ENCODE measurements at places on chromosomes 7 and 10.

DNA sequence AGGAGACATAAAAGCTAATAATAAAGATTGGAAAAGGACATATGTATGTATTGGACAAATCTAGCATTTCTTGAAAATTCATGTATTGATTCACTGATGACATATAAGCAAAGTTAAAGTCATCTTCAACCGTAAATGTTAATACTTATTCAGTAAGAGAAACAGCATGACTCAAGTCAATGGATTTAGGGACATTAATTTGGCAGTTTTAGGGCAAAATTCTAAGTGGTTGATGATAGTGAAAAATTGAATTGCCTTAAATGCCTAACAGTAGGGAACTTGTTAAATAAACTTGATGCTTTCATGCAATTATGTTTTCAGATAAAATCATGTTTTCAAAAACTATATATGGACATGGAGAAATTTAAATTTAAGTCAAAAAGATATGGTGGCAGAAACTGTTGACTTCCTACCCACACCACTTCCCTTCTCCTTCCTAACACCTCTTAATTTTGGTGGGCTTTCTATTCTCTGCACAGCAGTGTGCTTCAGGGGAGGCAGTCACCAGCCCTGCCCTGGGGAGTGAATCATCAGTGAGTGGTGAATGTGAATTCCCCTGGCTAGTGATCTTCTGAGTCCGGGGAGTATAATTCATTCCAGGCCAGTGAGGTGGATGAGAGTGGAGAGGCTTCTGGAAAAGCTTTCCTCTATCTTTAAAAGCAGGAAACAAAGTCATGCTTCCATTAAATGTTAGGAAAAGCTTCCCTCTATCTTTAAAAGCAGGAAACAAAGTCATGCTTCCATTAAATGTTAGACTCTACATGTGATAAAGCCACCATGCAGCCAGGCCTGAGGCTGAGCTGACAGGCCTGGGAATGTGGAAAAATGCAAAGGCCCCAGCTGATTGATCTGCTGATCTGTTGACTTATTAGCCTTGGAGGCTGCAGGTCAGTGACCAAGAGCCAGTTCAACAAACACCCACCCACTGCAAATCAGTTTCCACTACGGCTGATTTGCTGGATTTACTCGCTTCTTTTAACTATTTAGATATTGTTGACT lies 25.2 kb upstream of the ITGB1 start:
- H3K4me3 ChIP-seq, result no peak overlapping the region
- peaks cover 28% of the 10 kb centered on the region for H3K4me1 ChIP-seq
- no peak overlapping the region for H3K27ac ChIP-seq

GRCh38 chr10:43226441-43226840 lies 40.4 kb downstream of the RASGEF1A start:
- no peak overlapping the region for H3K4me3 ChIP-seq
- H3K36me3 ChIP-seq, result no peaks in the 10 kb centered on the region
- no peak overlapping the region for H3K27ac ChIP-seq
- H3K4me1 ChIP-seq, result peaks cover 28% of the 10 kb centered on the region
- no peak for DNase-seq

GRCh38 chr7:130365511-130366441 lies 14.5 kb upstream of the CPA1 start:
- peaks cover 33% of the 10 kb centered on the region for H3K4me1 ChIP-seq
- no peak for DNase-seq
- peak overlapping the region; percentile 40 for H3K4me3 ChIP-seq
- H3K36me3 ChIP-seq, result no peaks in the 10 kb centered on the region
- peak overlapping the region; percentile 31 for H3K27ac ChIP-seq

GRCh38 chr7:138449580-138449979 lies 10.5 kb upstream of the TRIM24 start:
- no peaks in the 10 kb centered on the region for H3K36me3 ChIP-seq
- H3K4me3 ChIP-seq, result no peak overlapping the region
- DNase-seq, result no peak
- no peaks in the 10 kb centered on the region for H3K4me1 ChIP-seq
- no peak overlapping the region for H3K27ac ChIP-seq

DNA sequence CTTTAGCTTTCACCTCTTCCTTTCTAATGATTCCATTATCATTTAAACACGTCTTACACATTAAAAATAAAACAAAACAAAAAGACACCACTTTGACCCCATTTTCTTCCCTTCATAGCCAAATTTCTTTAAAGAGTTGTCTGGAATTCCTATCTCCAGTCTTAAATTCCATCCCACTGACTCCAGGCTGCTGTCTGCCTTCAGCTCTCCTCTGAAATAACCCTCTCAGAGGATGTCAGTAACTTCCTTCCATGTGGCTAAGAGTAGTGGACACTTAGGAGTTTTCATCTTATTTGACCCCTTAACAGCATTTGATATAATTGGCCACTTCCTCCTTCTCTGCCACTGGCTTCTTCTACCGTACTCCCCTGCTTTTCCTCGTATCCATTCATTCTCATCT lies 69.6 kb upstream of the MKX start:
- H3K27ac ChIP-seq, result no peak overlapping the region
- no peaks in the 10 kb centered on the region for H3K27me3 ChIP-seq
- no peak for DNase-seq
- H3K36me3 ChIP-seq, result no peaks in the 10 kb centered on the region

DNA sequence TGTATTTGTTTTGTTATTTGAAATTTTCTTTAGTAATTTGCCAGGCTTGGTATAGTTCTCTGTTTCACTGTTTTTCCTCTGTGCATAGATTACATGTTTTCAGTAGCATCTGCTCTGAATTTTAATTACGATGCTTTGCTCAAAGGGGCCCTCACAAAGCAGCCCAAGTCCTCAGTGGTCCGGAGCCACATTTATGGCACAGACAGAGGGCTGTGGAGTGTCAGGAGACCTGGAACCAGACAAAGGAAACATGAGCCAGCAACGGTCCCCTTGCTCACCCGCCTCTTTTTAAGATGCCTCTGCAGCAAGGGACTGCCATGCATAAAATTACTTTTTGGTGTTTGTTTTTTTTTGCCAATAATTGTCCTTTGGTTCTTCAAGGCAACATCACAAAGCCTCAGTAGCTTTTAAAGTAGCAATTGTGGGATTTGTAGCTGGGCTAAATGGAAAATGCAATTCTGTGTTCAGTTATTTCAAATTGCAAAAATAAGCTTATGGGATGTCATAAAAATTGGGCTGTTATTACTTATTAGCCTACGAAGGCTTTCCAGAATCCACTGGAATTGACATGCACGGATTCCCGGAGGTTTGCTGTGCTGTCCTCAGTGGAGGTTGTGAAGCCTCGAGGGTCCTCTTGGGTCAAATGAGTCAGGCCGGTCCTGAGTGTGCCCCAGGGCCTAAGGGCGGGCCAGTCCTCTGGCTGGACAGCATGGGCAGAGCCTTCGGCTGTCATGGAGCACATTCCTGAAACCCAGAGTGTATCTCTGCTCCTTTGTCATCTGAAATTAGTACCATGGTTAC lies 422.8 kb downstream of the GLRX3 start:
- H3K4me3 ChIP-seq, result no peak overlapping the region
- no peaks in the 10 kb centered on the region for H3K4me1 ChIP-seq

GRCh38 chr10:97188261-97188711 lies 2.5 kb upstream of the SLIT1 start:
- no peak for DNase-seq
- H3K36me3 ChIP-seq, result no peaks in the 10 kb centered on the region
- H3K27ac ChIP-seq, result no peak overlapping the region
- no peak overlapping the region for H3K4me3 ChIP-seq
- H3K4me1 ChIP-seq, result no peaks in the 10 kb centered on the region
- peaks cover 68% of the 10 kb centered on the region for H3K27me3 ChIP-seq

DNA sequence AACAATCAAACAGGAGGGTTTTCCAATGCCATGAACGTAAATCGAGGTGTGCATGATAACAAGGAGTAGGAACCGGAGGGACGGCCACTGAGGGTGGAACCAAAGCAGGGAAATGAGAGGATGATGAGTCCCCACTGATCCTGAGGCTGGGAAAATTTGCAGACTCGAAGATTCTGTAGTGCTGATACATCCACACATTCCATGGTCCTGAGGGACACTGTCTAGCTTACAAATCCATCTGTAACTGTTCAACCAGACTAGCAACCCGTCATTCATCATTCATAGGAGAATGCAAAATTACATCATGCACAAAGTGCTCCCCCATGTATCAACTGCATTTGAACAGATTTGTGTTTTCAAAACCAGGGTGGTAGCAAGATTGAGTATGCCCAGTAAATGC lies 189.7 kb downstream of the PTPRN2 start:
- no peak overlapping the region for H3K27ac ChIP-seq
- H3K4me3 ChIP-seq, result no peak overlapping the region
- DNase-seq, result no peak

GRCh38 chr10:36837416-36837815 lies 288.0 kb upstream of the ANKRD30A start:
- no peak overlapping the region for H3K27ac ChIP-seq
- no peak for DNase-seq
- H3K4me3 ChIP-seq, result no peak overlapping the region

GRCh38 chr7:11281953-11282352 lies 308.3 kb downstream of the PHF14 start:
- H3K36me3 ChIP-seq, result no peaks in the 10 kb centered on the region
- H3K4me3 ChIP-seq, result no peak overlapping the region
- DNase-seq, result no peak
- H3K27ac ChIP-seq, result no peak overlapping the region
- H3K27me3 ChIP-seq, result no peaks in the 10 kb centered on the region

DNA sequence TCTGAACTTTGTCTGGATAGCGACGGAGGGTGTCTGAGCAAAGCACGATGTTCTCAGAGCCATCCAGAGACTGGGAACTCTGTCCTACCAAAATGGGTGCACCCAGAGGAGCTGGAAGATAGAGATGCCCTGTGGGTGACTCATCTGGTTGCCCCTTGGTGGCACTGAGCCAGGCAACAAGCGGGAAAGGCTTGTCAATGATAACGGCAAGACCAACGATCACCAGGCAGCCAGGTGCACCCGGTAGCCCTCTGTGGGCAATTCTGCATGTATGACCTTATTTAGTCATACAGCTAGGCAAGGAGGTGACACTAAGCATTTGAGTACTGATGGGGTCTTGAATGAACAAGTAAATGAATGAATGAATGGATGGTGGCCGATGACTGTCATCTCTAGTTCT lies 2.8 kb upstream of the ELN start:
- H3K4me1 ChIP-seq, result no peaks in the 10 kb centered on the region
- no peaks in the 10 kb centered on the region for H3K36me3 ChIP-seq
- H3K27ac ChIP-seq, result no peak overlapping the region
- peaks cover 37% of the 10 kb centered on the region for H3K27me3 ChIP-seq

- DNase-seq, result no peak
- H3K27me3 ChIP-seq, result peaks cover 22% of the 10 kb centered on the region
- no peak overlapping the region for H3K4me3 ChIP-seq
- no peaks in the 10 kb centered on the region for H3K36me3 ChIP-seq
- no peak overlapping the region for H3K27ac ChIP-seq
Observed at GRCh38 chr7:22561895-22562593, 62.1 kb upstream of the STEAP1B start.

DNA sequence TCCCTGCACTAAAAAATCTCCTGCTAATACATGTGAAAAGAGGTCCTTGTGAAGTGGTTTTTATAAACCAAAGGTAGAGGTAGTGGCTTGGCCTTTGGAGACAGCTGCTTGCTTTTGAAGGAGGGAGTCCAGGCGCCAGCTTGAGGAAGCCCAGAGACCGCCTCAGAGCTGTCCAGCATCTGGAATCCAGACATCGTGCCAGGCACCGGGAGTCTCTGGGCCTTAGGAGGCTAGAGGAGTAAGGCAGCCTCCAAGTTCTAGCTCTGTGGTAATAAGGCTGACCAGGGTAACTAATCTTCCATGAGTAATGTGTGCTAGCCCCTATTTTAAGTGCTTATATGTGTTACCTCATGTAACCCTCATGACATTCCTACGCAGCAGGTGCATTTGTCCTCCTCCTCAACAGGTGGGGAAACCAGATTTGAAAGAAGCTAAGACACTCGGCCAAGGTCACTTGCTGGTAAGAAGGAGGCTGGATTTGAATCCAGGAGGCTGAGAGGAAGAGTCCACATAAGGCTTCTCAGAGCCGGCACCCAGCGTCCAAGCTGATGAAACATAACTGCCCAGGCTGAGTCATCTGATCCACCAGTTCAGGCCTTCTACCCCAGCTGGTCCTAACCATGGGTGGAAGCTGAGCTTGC lies 26.1 kb downstream of the PRLHR start:
- no peak for DNase-seq
- no peak overlapping the region for H3K27ac ChIP-seq
- H3K4me3 ChIP-seq, result no peak overlapping the region
- no peaks in the 10 kb centered on the region for H3K36me3 ChIP-seq
- H3K27me3 ChIP-seq, result no peaks in the 10 kb centered on the region

DNA sequence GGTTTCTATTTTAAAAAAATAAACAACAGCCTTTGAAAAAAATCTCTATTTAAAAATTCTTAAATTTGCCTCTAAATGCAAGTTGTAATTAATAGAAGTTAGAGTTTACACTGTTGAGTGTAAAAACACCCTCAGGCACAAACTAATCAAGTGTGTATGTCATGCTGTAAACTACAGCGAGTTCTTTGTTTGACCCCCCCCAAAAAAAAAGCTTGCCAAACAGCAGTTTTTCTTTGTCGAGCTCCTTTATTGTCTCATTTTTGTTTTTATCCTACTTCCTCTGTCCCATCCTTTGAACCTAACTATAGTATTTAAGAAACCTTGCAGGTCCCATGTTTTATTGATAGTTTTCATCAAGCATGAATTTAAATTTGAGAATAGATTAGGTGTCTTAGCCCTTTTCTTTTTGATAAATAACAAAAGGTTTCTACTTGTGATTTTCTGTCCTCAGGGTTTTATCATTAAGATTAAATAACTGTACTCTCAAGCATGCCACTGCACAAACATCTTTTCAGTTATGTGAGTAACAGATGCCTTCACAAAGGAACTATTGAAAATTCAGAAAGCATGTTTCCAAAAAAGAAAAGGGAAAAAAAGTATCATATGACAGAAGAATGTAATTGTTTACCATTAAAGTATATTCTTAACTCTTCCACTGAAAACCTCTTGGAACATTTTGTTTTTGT lies 176.0 kb downstream of the ARID5B start:
- H3K4me1 ChIP-seq, result peaks cover 66% of the 10 kb centered on the region
- peak overlapping the region; percentile 64 for H3K27ac ChIP-seq
- no peak overlapping the region for H3K4me3 ChIP-seq
- peaks cover 87% of the 10 kb centered on the region for H3K36me3 ChIP-seq
- no peak for DNase-seq
- H3K27me3 ChIP-seq, result no peaks in the 10 kb centered on the region

DNA sequence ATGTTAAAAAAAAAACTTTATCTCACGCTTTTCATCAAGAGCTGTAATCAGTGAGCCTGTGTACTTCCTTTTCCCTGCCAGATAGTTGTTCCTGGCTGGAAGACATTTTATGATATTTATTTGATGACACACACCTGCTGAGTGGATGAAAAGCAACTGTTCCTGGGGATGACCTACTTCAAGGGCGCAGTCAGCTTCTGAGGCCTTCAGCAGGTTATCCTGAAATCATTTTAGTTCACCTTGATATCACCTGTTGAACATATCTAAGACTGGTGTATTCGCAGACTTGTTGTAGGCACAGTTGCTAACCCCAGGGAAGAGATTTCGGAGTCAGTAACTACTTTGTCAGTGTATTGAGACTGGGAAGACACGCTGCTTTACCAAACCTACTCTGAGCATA lies 234.5 kb upstream of the TCF7L2 start:
- H3K27ac ChIP-seq, result no peak overlapping the region
- DNase-seq, result no peak
- H3K27me3 ChIP-seq, result no peaks in the 10 kb centered on the region
- H3K4me1 ChIP-seq, result no peaks in the 10 kb centered on the region
